8988T (cell line): ENCODE measurements at places on chromosomes 7 and 10.

DNA sequence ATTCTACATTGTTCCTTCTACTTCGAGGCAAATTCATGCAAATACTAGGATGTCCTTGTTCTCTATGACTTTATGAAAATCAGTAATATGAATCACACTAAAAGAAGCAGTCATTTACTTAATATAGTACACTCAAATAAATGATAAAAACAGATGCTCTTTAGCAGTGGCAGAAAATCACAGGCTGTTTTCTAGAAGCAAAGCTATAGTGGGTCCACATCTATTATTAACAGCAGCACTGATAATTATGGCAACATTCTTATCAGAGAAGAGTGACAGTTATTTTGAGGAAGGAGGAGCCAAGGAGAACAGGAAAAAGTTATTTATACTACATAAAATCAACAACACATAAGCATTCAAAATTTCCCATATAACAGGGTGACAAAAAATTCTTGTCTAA is 16.5 kb downstream of the KIF5B start:
- no peak for DNase-seq

DNA sequence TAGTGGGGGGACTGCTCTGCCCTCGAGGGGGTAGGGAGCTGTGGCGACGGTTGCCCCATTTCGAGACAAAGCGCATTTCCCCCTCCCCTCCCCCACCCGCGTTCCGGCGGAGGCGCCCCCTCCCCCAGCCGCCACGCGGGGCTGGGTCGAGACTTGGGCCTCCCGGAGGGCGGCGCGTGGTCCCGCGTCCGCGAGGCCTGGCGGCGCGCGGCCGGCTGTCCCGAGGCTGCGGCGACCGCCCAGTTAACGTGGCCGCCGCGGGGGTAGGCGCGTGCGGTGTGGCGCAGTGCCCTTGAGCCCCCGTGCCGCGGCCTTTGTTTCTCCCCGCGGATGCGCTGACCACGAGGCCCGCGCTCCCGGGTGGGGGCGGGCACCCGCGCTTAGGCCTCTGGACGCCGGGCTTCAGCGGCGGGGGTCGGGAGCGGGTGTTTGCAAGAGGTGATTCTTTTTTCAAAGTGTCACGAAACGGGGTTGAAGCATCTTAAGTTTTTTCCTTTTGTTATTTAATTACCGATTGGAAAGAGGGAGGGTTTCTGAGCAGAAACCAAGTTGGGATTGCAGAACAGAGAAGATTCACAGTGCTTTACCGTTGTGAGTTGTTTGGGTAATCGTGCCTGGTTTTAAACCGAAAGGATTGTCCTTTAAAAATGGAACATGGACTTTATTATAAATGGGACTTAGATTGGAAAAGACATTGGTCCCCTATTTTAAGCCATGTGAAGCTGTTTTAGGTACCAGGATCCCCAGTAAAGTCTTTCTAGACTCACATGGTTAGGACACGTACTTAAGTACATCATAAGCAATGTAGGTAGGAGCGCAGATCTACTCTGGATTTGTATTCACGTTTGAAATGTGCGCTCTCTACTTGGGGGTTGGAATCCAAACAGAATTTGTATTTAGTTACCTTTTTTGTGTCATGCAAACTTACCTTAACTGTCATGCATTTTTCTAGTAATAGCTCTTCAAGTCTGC is 760 bp downstream of the CBX3 start:
- DNase-seq, result peak; percentile 15

- no peak for DNase-seq
These were observed 225.7 kb upstream of the PPP2R2D start for GRCh38 chr10:131675104-131675503.

DNA sequence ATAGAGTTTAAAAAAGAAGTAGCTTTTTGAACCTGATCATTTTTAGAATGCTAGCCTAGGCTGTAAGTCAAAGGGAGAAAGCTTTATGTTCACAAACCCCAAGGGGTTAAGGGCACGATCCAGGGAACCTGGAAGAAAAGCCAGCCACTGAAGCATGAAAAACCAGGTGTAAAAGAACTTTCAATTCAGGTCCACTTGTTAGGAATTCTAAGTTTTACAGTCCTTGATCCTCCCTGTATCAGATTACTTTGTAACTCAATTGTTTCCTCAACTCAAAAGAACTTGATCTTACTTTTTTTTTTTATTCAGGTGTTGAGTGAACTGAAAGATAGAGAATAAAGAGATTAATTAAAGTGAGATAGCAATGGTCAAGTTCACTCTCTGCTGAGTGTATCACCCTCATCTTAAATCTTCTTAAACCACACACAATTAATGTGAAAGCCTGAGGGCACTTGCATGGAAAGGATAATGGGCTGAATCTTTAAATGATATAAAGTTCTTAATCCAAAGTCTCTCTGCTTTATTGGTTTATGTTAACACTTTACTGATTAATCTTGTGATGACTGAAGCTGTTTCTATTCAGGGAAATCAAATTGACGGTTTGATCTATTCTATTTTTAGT is 672.2 kb upstream of the LRRN3 start:
- DNase-seq, result no peak

DNA sequence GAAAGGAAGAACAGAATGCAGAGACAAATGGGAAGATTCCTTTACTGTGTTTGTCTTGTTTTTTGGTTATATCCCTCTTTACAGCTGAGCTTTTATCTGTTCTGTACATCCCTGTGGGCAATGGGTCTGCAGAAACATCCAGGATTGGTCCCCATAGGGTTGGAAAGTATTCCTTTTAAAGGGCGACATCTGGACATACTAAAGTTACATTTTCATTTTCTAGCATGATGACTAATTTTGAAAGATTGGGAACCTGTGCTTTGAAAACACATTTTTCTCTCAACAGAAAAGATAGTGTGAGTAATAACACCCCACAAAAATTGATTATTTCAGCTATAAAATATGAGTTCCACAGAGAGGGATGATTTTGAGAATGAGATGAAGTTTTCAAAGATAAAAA is 435.8 kb downstream of the GPAM start:
- DNase-seq, result no peak

GRCh38 chr10:66783316-66783715 is 142.5 kb upstream of the LRRTM3 start:
- no peak for DNase-seq

GRCh38 chr7:124655990-124656389 is 109.6 kb downstream of the GPR37 start:
- no peak for DNase-seq

DNA sequence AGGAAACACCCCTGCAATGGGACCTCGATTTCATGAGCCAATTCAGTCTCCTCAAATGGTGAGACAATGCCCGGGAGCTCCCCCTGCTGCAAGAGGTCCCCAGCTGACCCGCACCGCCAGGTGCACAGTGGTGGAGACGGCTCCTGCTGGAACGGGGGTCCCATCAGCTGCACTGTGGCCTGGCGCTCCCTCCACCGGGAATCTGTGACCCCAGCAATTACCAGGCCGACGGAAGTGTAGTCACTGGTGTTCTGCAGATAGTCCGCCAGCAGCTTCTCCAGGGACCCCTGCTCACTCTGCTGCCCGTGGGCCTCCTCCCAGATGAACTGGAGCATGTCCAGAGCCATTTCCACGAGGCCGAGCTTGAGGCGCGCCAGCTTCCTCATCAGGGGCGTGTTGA is 64.9 kb upstream of the NKX6-2 start:
- no peak for DNase-seq

DNA sequence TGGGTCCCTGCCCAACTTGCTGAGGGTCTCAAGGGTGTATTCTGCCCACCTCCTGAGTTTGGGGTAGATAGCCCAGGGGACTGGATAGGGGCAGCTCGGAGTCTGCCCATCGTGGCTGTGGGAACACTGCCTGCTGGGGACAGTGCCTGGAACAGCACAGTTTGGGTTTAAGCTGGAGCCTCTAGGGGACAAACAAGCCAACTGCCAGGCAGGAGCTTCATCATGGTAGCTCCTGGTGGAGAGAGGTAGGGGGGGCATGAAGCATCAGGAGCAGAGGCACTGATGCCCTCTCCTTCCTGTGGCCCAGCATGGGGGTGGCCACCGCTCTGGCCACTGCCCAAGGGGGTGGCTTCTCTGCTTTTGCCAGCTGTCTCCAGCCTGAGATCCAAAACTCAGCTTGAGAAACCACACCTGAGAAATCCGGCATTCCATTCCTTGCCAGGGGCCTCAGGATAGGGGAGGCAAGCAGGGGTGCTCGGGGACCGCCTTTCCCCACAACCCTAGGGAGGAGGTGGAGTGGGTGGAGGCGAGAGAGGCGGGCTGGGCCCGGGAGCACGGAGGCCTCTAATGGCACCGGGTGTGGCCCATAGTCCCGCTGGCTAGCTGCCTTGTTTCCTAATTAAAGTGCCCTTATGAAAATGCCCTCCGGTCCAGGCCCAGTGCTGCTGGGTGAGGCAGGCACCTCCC is 47.6 kb downstream of the UNC5B start:
- DNase-seq, result no peak

DNA sequence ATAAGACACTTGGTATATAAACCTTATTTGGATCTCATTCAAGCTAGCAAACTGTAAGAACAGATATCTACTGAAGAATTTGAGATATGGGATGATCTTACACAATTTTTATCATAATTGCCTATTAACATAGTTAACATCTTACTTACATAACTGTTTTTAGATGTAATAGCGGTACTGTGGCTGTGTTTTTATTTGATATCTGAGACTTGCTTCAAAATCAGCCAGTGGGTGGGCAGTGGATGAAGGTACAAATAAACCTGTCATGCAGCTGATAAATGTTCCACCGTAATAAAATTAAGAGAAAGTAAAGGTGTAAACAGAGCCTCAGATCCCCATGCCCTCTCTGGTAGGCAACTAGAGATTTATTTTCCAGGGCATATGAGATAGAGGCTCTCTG is 28.4 kb upstream of the PTPRN2 start:
- no peak for DNase-seq
